ENCODE measurements at places on chromosomes 2 and 18. TPM values are rescaled to one million over a fixed set of nuclear protein-coding genes. Genes with fewer than 3 reads are reported as not detected.
A peak's percentile ranks its signal among the peaks of the same experiment; 100 is the strongest.

DNA sequence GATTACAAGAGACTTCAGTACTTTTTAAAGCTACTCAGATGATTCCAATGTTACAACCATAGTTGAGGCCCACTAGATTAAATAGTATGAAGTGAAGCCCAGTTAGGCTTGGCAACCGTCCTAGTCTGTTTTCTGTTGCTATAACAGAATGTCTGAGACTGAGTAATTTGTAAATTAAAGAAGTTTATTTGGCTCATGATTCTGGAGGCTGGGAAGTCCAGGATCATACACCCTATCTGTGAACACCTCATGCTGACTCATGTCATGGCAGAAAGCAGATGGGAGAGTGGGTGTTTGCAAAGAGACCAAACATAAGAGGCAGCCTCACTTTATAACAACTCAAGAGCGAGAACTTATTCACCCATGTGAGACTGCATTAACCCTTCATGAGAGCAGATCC is 63.1 kb downstream of the CCDC150 start:
- no peak for DNase-seq

DNA sequence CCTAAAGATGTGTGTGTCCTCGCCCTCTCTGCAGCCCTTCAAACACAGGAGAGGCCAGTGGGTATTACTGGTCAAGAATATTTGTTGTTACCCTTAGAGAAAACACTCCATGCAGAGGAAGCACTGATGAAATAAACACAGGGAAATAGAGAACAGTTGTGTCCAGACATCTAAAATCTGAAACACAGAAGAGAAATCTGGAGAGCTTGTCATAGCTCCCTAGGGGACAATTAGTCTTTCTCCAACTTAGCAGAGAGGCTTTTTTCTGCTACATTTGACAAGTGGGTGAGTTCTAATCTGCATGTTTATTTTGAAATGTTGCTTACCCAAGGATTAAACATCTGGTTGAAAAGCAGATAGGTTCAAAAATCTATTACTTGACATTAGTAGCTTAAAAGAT is 190.1 kb downstream of the CTNNA2 start:
- no peak for DNase-seq

- DNase-seq, result no peak
These were observed 58.6 kb upstream of the CHN1 start for GRCh38 chr2:175063741-175064140.

Gene CD207
- 0.79 TPM for total RNA-seq

GRCh38 chr2:137175246-137175645 is 409.9 kb downstream of the THSD7B start:
- no peak for DNase-seq

Gene PROM2
- total RNA-seq, result 2.1 TPM

Gene PRKAG3
- total RNA-seq, result 0.25 TPM

- DNase-seq, result no peak
These were observed 396.7 kb upstream of the DCC start for GRCh38 chr18:51943281-51943680.

Gene INPP5D
- total RNA-seq, result 5.7 TPM

Gene KCNK3
- total RNA-seq, result 2.5 TPM

GRCh38 chr2:71799013-71799575 is 345.7 kb downstream of the DYSF start:
- DNase-seq, result peak; percentile 2

- no peak for DNase-seq
These were observed 1.5 kb upstream of the BCL2L11 start for GRCh38 chr2:111118981-111119821.

DNA sequence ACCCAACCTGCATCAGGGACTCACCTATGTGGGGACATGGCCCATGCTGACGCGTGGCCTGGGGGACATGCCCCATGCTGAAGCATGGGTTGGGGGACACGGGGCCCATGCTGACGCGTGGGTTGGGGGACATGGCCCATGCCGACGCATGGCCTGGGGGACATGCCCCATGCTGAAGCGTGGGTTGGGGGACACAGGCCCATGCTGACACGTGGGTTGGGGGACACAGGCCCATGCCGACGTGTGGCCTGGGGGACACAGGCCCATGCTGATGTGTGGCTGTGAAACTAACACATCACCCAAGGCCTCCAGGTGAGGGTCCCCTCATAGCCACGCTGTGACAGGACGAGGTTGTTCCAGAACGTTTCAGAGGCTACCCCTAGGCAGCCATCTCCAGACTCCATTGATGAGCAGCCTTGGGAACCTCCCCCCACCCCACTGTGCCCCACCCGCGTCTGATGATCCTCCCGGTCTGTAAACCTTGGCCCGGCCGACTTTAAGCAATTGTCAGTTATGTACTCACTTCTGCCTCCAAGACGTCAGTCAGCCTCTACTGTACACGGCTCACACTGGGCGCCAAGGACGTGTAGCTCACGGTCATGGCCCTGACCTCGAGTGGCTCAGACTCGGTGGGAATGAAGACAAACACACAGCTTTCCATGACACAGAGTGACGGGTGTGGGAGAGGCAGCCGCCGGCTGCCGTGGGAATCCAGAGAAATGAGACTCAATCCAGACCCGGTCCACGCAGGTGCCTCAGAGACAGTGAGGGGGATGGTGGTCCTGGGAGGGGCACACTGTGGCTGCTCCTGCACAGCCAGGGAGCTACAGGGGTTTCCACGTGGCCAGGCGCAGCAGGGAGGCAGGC is 50.2 kb upstream of the SLC66A3 start:
- DNase-seq, result peak; percentile 11

- peak; percentile 11 for DNase-seq
These were observed 23.4 kb downstream of the CROCC2 start for GRCh38 chr2:240929364-240930095.

- DNase-seq, result no peak
These were observed 43.9 kb upstream of the PCBP1 start for GRCh38 chr2:70043252-70043875.

- no peak for DNase-seq
These were observed 556 bp downstream of the CYRIA start for GRCh38 chr2:16664809-16665747.

GRCh38 chr2:37301408-37301807 is 23.2 kb downstream of the PRKD3 start:
- DNase-seq, result no peak

- DNase-seq, result no peak
These were observed 15.4 kb downstream of the C2orf81 start for GRCh38 chr2:74406035-74406434.

Gene ABCG5
- not detected for total RNA-seq

DNA sequence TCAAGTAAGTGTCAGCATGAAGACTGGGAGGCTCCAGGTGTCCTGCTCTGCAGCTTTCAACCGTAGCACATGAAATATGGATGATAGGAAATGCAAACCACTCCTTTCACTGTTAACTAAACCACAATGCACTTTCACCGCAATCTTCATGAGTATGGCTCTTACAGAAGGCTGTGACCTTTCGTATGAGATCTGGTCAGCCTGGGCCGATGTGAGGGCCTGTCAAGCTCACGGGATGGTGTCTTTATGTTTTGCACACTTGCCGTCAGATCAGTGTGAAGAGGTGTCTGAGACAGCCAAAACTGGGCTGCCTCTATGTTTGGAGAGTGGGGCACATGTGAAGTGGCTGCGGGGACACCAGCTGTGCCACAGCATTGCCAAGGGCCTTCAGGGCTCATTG is 62.8 kb upstream of the AFF3 start:
- DNase-seq, result no peak

DNA sequence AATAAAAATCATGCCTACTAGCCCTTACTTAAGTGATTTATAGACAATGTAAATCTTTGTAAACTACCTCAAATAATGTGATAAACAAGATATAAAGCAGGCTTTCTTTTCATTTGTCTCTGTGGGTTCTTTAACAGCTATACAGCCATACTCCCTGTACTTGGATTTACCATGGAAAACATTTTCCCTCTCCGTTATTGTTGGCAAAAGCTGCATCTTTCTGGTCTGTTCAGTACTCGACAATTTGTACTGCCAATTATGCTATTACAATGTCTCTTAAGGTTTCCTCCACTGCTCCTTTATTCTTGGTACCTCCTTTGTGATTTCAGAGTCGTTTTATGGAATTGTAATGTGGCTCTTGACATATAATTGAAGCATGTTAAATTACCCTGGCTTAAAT is 426.3 kb upstream of the PKDCC start:
- DNase-seq, result no peak

Gene SH3RF3
- total RNA-seq, result 16.5 TPM

Gene TUBB8B
- total RNA-seq, result 8.0 TPM

Gene RUFY4
- total RNA-seq, result 0.39 TPM

- DNase-seq, result no peak
These were observed 4.2 kb upstream of the EGR4 start for GRCh38 chr2:73297586-73297985.

- no peak for DNase-seq
These were observed 246.1 kb downstream of the BCL2 start for GRCh38 chr18:63073481-63073880.

GRCh38 chr2:137420744-137421143 is 543.5 kb upstream of the HNMT start:
- DNase-seq, result no peak

DNA sequence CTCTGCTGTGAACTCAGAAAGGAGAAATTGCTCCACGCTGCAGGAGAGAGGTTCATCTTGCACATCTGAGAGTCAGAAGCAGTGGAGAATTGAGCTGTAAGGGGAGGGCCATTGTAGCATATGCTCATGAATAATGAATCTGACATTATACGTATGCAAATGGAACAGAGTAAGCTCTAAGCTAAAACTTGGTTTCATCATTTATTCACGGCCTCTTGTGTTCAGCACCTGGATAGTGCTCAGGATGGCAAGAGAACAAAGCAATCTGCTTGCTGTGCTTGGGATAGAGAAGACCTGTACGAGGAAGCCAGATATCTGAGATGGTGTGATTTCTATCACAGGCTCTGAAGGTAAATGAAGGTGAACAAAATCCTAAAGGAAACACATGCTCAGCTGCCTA is 87.9 kb upstream of the GCFC2 start:
- DNase-seq, result no peak

DNA sequence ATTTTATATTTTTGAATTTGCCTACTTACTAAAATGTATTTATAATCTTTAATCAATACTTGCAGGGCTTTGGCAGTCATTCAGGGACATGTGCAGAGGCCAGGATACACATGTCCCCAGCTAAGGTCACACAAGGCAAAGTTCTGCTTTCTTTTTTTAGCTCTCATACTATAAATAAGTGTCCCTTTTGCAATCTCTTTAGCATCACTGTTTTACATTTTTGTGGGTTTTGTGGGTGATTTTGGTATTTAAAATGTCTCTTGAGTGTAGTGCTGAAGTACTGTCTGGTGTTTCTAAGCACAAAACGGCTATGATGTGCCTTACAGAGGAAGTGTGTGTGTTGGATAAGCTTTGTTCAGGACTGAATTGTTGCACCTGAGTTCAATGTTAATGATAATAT is 309.0 kb upstream of the GULP1 start:
- no peak for DNase-seq

Gene ICA1L
- total RNA-seq, result 36.0 TPM

DNA sequence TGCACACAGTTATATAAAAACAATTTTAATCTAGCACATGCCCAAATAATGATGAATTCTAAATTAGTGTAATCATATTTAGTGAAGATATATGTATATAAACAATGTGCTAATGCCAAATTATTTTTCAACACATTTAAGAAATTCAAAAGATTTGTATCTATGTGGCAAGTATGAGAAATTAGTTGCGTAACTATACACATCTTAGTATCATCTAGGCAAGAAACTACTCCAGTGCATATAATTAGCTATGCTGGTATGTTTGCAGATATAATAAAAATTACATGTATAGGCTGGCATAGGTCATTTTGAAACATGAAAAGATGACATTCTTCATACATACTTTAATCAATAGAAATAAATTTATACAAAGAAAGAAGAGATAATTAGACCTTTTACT is 252.0 kb upstream of the VWC2L start:
- DNase-seq, result no peak

DNA sequence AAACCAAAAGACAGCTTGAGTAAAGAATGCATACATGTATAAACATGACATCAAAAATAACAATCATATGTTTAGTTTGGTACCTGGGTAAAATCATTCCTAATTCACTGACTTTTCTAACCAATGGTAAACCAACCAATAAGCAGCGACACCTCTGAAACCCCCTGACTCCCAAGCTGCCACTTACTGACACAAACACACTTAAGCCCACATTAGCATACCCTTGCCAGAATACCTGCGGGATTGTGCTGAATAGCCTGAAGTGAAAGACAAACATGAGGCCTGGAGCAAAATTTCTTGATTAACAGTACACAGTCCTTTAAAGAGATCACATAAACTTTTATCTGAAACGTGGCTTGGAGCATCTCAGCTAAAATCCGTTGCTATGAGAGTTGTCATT is 902.9 kb downstream of the TMEM182 start:
- DNase-seq, result no peak

Gene CFAP65
- total RNA-seq, result 15.5 TPM

GRCh38 chr2:179240481-179241451 is 23.9 kb downstream of the SESTD1 start:
- DNase-seq, result no peak

DNA sequence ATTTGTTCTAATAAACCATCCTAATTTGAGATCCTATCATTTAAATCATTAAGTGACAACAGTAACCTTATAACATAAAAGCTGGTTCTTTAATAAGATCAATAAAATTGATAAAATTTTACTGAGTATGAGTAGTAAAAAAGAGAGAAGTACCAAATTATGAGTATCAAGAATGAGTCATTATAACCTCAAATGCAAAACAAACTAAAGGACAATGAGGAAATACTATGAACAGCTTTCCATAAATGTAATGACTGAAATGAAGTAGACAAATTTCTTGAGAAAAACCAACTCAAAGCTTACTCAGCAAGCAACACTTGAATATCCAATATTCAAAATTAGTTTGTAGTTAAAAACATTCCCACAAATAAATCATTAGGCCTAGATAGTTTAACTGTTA is 433.0 kb downstream of the ZEB2 start:
- DNase-seq, result no peak

DNA sequence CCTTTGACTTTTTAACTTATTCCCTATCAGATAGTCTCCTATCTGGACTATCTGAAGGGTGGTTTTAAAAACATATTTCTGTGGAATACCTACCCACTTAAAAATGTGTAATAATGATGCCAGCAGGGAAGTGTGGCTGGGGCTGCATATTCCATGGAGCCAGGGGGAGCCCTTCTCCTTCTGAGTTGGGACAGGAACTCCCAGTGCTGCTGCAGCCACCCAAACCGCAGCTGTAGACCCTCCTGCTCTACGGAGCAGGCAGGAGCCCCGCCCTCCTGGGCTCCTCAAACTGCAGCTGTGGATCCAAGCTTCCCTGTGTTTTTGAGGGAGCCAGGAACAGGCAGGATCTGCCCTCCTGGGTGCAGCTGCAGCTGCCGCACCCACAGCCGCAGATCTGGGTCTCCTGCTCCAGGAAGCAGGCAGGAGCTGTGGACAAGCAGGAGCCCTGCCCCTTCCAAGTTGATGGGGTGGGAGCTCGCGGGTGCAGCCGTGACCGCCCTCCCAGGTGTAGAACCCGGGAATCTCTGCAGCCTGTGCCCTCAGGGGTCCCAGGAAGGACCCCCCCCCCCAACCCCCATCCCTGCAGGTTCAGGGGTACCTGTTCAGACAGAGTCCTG is 57.8 kb downstream of the PDK1 start:
- DNase-seq, result no peak

Gene SMARCAL1
- 39.1 TPM for total RNA-seq

Gene RIT2
- not detected for total RNA-seq

GRCh38 chr2:60295636-60295962 is 257.9 kb downstream of the BCL11A start:
- peak; percentile 34 for DNase-seq

GRCh38 chr2:24903161-24904103 is 16.6 kb downstream of the ADCY3 start:
- no peak for DNase-seq

GRCh38 chr18:44786688-44787087 is 106.0 kb downstream of the SETBP1 start:
- no peak for DNase-seq

- no peak for DNase-seq
These were observed 10.4 kb upstream of the CCDC74A start for GRCh38 chr2:131517106-131517831.

Gene UGT1A4
- not detected for total RNA-seq
